ENCODE measurements at places on chromosomes 12 and 14. TPM values are rescaled to one million over a fixed set of nuclear protein-coding genes. Genes with fewer than 3 reads are reported as not detected.
A peak's percentile ranks its signal among the peaks of the same experiment; 100 is the strongest.

Gene CDCA3
- total RNA-seq = 129 TPM

Gene WNT5B
- total RNA-seq = 29.2 TPM

DNA sequence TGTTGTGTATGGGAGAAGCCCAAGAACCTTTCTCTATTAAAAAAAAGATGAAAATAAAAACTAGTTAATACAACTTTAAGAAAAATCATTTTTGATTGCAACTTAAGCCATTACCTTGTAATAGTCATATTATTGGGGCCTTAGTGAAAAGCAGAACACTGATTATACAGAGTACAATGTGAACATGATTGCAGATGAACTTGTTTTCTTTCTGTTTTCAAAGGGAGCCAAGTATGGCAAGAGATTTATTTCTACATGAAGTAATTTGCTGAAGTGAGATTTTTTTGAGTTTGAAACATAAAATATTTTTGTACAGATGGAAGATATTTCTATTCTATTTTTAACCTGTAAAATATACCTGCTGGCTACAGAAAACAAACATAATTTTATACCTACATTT lies 104.9 kb downstream of the GPR135 start:
- DNase-seq = no peak

DNA sequence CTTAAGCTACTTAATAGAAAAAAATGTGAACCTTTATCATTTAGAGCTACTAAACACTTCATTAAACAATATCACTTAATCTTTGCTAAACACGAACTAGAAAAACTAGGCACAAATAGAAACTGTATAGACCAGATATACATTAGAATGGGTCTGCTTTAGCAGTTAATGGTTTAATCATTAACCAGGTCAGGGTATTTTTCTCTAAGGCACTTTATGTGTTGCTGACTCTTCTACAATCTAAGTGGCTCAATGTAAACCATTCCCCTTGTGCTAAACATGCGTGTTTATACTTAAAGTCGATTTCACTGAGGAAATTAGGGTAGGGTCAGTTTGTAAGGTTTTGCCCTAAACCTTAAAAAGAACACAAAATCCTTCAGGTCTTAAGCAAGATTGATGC lies 29.7 kb downstream of the TMCC3 start:
- no peak for DNase-seq

- DNase-seq = peak; percentile 49
Measured at GRCh38 chr14:30573226-30573814, 14.4 kb downstream of the G2E3 start.

DNA sequence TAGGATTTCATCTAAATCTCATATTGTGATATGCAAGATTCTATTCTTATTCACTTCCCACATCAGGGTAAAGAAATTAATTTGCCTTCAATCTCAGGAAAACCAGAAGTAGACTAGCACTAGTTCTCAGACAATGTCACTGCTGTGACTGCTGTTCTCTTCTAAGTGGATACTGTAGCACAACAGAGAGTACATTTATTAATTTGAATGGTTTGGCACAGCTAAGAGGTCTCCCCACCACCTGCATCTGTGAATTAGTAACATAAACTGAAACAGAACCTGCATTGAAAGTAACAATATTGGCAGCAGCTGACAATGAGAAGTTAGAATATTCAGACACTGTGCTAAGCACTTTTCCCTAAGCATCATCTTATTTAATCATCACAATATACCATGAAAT lies 253.1 kb downstream of the PDZRN4 start:
- DNase-seq = no peak

- peak; percentile 27 for DNase-seq
Measured at GRCh38 chr12:107760207-107760808, 629 bp downstream of the PRDM4 start.
